Chondrocyte (in vitro differentiated cells): ENCODE measurements at places on chromosomes 2 and 18.

- DNase-seq, result no peak
These were observed 37.1 kb downstream of the MEMO1 start for GRCh38 chr2:31973665-31974064.

DNA sequence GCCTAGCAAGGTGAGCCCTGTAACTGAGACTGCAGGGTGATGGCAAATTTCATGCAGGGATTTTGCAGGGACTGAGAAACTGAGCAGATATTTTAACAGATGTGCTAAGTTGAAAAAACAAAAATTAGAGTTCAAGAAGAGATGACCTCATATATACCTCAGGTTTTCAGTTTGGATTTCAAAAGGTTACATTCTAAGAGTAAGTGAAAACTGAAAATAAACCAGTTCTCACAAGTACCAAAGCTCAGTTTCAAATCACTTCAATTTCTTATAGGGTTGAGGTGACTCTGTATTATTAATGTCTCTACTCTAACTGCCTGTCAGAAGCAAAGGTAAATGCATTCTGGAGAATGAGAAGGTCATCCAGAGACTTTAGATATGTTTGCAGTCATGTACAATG is 237.4 kb upstream of the VRK2 start:
- no peak for DNase-seq

- DNase-seq, result no peak
These were observed 208.7 kb downstream of the LOXHD1 start for GRCh38 chr18:46448347-46448746.

- no peak for DNase-seq
These were observed 62.3 kb downstream of the NCK2 start for GRCh38 chr2:105806996-105807395.

GRCh38 chr18:27478459-27478858 is 293.4 kb upstream of the CHST9 start:
- no peak for DNase-seq
